ENCODE measurements at places on chromosomes 5 and 9. TPM values are rescaled to one million over a fixed set of nuclear protein-coding genes. Genes with fewer than 3 reads are reported as not detected.
A peak's percentile ranks its signal among the peaks of the same experiment; 100 is the strongest.

Gene XPA
- total RNA-seq = 5.3 TPM

Gene TLR4
- total RNA-seq = 8.5 TPM

Gene SERINC5
- 5.3 TPM for total RNA-seq

DNA sequence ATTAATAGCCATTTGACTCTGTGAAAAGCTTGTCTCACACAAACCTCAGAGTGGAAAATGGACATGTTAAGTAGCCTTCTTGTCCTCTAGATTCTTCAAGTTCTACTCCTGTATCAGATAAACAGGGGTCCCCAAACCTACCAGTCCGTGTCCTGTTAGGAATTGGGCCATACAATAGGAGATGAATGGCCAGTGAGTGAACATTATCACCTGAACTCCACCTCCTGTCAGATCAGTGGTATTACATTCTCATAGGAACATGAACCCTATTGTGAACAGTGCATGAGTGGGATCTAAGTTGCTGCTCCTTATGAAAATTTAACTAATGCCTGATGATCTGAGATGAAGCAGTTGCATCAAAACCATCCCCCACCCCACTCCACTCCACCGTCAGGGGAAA lies 136.3 kb downstream of the TMEM232 start:
- no peak for DNase-seq

GRCh38 chr5:115685490-115685889 lies 59.7 kb upstream of the TMED7 start:
- DNase-seq = no peak

Gene PELO
- total RNA-seq = 13.8 TPM

GRCh38 chr5:127961006-127961762 lies 122.4 kb upstream of the SLC12A2 start:
- no peak for DNase-seq

Gene PDCD1LG2
- 2.5 TPM for total RNA-seq

Gene IL3
- not detected for total RNA-seq

GRCh38 chr5:107428303-107428813 lies 242.4 kb downstream of the EFNA5 start:
- no peak for DNase-seq

- DNase-seq = no peak
Measured at GRCh38 chr5:132760601-132761317, 13.5 kb downstream of the CCNI2 start.

Gene ST8SIA4
- total RNA-seq = 1.3 TPM

DNA sequence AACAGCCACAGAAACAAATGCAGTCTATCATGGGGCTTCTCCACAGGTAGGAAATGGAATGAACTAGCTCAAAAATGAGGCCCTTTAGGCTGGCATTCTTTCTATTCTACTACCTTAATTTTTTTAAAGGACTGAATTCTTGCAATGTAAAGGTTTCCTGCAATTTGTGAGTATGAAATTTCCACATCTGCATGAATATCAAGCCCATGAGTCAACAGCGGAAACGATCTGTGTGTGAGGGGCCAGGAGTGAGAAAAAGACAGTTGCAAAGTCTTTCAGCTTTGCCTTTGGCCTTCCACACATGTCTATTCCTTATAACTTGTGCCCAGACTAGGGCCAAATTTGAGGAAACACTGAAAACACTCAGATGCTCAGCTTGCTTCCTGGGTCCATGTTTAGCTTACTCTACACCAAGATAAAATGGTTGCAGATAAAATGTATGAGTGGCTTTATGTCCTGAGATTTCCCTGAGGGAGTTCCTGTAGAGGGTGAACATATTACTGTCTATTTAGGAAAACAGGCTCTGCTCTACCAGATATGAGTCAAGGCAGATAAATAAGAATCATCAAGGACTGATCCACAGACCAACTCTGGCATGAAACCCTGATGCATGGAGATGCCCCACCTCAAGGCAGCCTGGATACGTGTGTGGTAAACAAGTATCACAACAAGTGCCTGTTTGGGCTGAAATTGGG lies 46.5 kb downstream of the RETREG1 start:
- no peak for DNase-seq

Gene ZNF618
- 1.2 TPM for total RNA-seq

Gene PROB1
- 81.4 TPM for total RNA-seq

DNA sequence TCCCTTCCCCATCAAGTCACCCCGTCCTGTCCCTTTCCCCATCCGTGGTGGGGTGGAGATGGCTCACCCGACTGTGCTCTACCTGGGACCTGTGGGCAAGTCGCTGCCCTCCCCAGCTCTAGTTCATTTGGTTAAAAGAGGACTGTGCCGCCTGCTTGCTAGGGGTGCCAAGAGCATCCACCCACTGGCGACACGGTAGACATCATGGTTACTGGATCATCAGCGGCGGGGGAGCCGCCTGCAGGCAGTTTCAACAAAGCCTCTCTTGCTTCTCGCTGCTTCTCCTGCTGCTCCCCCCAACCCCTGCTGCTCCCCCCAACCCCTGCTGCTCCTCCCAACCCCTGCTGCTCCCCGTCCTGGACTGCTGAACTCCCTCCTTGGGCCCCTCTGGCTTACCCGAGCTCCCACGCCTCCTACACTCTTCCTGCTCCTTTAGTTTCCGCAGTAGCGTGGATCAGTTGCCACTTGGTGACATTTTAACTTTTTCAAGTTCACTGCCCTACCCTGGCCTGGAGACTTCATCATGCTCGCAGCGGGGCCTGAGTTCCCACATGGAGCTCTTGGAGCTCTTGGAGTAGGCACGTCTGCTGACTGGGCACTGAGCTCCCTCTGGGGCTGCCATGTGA lies 22.0 kb upstream of the SCGB3A1 start:
- DNase-seq = no peak

Gene C5orf58
- not detected for total RNA-seq

Gene SPATA6L
- not detected for total RNA-seq

DNA sequence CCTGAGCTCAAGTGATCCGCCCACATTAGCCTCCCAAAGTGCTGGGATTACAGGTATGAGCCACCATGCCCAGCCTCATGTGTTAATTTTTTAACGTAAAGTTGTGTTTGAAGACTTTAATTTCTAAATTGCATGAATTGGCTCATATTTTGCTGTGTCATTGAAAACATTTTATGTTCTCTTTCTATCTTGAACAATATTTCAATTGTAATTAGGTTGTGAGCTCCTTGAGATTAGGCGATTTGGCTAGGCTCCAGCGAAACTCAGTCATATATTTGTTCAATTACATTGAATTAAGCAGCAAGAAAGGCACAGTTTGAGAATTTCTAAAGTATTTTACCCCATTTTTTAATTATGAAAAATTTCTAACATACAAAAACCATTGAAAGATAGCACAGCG lies 34.0 kb downstream of the GAPVD1 start:
- no peak for DNase-seq

- DNase-seq = no peak
Measured at GRCh38 chr9:122005597-122005996, 87.5 kb downstream of the TTLL11 start.

GRCh38 chr5:14242871-14243383 lies 99.8 kb downstream of the TRIO start:
- no peak for DNase-seq

GRCh38 chr5:160311491-160312133 lies 752 bp downstream of the CCNJL start:
- no peak for DNase-seq

Gene GMCL2
- not detected for total RNA-seq

Gene FAM221B
- not detected for total RNA-seq

Gene SLC6A3
- not detected for total RNA-seq

Gene IFNA2
- total RNA-seq = not detected

DNA sequence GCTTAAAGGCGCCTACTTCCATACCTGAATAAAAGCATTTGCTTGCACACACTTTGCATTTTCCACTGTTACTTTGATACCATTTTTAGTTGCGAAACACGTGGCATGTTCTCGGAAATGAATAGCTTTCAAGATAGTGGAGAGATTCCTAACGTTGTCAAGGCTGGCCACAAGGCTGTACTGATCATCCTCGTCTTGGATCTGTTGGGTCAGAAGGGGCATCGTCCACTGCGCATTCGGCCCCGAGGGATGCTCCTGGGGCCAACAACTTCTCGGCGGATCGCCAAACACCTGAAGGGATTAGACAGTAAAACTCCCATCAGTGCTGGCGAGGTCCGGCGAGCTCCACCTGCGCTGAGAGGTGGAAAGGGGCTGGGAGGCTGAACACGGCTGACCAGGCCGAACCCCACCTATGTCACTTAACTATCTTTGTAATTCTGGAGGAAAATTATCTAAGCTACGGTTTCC lies 599 bp downstream of the RAD1 start:
- peak; percentile 30 for DNase-seq

Gene ARSI
- total RNA-seq = not detected

- DNase-seq = no peak
Measured at GRCh38 chr5:35294976-35295375, 64.7 kb upstream of the PRLR start.

Gene CARTPT
- total RNA-seq = not detected

DNA sequence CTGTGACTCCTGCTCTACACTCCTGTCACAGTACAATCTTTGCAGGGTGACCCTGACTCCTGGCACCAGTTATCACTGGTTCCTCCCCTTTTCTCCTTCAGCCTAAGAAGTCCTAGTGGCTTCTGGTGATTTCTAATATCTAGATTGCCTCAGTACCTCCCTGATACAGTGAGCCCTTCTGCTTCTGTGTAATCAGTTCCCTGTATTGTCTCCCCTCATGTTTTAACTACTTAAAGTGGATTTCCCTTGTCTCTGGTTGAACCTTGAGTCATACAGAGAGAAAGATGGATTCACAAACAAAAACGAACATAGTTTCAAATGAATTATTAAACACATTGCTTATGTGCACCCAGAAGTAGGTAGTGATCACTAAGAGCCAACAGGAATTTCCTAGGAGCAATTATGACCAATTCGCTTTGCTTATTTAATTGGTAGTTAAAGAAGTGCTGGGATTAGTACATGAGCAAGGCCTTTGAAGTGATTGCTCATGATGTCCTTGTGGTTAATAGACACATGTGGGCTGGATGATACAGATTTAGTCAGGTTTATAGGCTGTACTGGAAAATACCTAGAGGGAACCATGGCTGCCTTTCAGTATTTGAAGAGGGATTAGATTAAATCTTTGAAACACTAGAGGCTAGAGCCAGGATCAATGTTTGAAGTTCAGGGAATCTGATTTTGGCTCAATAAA lies 145.8 kb upstream of the MEF2C start:
- no peak for DNase-seq

DNA sequence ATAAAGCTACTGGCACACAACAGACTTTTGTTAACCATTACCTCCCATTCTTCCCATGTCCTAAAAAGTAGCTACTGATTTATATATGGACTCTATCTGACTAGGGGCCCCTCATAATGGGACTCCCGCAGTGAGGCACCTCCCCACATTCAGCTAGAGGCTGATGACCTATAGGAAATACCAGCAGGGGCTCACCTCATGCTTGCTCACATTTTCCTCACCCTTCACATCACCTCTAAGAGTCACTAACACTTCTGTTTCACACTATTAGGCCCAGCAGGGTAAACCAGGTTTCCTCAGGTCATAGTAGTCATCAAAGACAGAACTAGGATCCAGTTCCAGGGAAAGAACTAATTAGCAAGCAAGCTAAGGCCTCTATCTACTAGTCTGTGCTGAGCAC lies 60.7 kb downstream of the PRELID2 start:
- DNase-seq = no peak

DNA sequence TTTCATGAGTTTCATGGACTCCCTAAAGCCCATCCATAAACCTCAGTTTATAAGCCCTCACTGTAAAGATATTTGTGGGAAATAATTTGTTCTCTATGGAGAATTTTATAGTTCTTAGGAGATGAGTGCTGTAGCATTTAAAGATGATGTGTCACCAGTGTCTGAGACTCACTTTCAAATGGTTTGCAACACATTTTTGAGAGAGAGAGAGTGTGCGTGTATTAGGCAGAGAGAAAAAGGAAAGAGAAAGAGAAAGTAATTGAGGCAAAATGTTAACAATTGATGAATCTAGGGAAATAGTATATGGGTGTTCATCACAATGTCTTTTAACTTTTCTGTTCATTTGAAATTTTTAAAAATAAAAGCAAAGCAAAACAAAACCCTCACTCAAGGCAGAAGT lies 479.0 kb downstream of the ZSWIM6 start:
- DNase-seq = no peak

GRCh38 chr5:68551436-68551835 lies 335.9 kb downstream of the PIK3R1 start:
- DNase-seq = no peak

- no peak for DNase-seq
Measured at GRCh38 chr5:14597080-14597479, 15.5 kb downstream of the OTULINL start.

Gene CD180
- 0.56 TPM for total RNA-seq

- no peak for DNase-seq
Measured at GRCh38 chr9:6975198-6975597, 217.4 kb downstream of the KDM4C start.

Gene PCDHA1
- total RNA-seq = not detected

- no peak for DNase-seq
Measured at GRCh38 chr5:139241139-139241538, 43.0 kb upstream of the SIL1 start.

Gene TMEFF1
- total RNA-seq = not detected

DNA sequence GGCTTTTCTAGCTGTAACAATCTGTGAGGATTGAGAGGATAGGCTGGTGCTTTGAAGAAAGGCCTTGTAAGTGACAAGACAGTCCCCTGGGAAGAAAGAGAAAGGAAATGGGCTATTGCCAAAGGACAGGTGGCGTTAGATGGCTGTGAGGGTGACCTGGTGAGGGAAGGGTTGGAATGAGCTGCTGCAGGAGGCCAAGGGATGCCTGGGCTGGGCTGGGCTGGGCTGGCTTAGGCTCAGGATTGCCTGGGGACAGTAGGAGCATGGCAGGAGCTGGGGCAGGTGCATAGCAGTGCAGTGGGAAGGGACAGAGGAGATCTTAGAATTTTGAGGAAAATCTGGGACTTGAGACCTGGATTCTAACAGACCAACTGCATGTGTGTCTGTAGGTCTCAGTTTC lies 9.7 kb upstream of the MYOZ3 start:
- peak; percentile 77 for DNase-seq

- no peak for DNase-seq
Measured at GRCh38 chr9:83231039-83231438, 168.1 kb upstream of the RASEF start.

Gene MYMK
- not detected for total RNA-seq

DNA sequence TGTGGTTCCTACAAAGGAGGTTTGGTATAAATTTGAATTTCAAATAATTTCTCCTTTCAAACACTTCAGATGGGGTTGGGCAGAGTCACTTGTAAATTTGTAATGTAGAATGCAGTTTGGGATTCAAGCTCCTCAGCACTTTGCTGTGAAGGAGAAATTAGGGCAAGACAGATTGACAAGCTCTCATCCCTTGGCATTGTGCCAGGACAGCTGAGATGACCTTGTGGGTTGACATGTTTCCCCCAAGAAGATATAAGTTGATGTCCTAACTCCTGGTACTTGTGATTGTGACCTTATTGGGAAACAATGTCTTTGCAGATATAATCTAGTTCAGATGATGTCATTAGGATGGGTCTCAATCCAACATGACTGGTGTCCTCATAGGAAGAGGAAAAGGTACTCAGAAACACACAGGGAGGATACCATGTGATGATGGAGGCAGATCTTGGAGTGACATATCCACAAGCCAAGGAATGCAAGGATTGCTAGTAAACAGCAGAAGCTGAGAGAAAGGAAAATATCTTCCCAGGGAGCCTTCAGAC lies 408.3 kb downstream of the MED10 start:
- DNase-seq = no peak

Gene LIFR
- 80.0 TPM for total RNA-seq

Measured in gastrocnemius medialis (tissue), 4 donors.